Activated B cell treated with CpG ODN at 0.5 μM for 24 hours (primary cell): ENCODE measurements at places on chromosomes 2 and 18. TPM values are rescaled to one million over a fixed set of nuclear protein-coding genes. Genes with fewer than 3 reads are reported as not detected.

ITGA4 gene
- total RNA-seq: 89.2 and 104 TPM in 2 replicates

TUBB8B gene
- total RNA-seq: 0.22 TPM in 1 of 2 replicates, not detected in the other

NEU2 gene
- not detected in 2 replicates for total RNA-seq

CDK15 gene
- total RNA-seq: not detected in 2 replicates

PUS10 gene
- 7.0 and 7.8 TPM in 2 replicates for total RNA-seq

OR6B2 gene
- total RNA-seq: not detected in 2 replicates

GRCh38 chr2:176642074-176642473, 372.8 kb downstream of the MTX2 start:
- no peak overlapping the region for H3K27ac ChIP-seq
- H3K36me3 ChIP-seq: no peaks in the 10 kb centered on the region
- H3K27me3 ChIP-seq: peaks cover 55% of the 10 kb centered on the region
- no peak for DNase-seq
- peaks cover 3% of the 10 kb centered on the region for H3K4me1 ChIP-seq

DNA sequence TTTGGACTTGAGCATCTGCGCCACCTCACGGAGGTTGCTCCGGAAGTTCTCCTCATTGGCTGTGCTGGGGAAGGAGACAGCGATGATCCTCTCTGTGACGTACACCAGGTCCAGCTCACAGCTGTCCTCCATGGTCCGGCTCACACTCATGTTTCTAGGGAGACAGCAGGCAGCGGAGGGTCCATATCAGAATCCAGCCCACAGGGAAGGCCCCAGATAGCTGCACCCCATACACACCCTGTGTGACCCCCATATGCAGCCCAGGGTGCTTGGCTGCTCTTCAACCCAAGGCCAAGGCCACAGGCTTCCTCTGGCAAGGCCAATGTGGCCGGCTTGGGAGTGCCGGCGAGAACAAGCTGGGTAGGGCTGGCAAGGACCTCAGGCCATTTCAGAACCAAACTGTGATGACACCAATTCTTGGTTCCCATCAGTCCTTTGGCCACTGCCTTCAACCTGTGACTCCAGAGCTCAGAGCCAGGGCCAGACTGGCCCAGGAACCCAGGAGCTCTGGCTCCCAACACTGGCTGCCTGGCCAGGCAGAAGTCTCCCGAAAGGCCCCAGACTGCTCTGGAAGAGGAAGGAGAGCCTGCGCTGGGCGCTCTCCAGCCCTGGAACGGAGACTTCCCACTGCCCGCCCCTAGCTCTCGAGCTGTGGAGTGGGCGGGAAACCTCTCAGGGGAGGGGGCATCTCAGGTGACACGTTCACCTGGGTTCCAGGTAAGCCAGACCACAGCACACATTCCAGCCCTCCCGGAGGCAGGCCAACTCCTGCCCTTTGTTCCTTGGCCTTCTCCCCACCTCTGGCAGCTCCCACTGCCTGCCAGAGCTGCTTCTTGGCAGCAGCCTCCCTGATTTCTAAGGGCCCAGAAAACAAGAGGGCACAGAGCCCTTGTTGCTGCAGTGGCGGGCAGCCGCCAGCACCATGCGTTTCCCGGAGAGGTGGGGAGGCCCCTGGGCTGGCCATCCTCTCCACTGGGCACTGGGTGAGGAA, 104.7 kb downstream of the TNS1 start:
- no peak overlapping the region for H3K4me3 ChIP-seq
- no peaks in the 10 kb centered on the region for H3K4me1 ChIP-seq
- no peak overlapping the region for H3K27ac ChIP-seq
- no peaks in the 10 kb centered on the region for H3K36me3 ChIP-seq
- no peak for DNase-seq

DNA sequence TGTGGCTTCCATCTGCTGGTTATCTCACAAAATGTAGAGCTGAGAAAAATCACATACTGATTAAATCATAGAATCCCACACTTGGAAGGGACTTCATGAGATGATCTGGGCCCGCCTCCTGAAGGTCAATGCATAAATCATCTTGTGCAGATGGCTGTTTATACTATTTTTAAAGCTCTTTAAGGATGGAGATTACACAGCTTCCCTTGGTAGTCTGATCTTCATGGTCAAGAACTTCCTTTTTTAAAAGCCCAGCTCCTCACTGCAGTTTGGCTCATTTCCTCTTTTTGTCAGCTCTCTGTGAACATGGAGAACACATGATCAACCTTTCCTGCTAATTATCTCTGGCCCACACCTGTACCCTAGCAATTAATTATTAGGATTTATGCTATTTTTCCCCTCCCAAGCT, 25.9 kb downstream of the GCG start:
- no peaks in the 10 kb centered on the region for H3K36me3 ChIP-seq
- DNase-seq: no peak
- peak overlapping the region; percentile 50 for H3K27ac ChIP-seq
- peaks cover 18% of the 10 kb centered on the region for H3K4me1 ChIP-seq
- no peaks in the 10 kb centered on the region for H3K27me3 ChIP-seq

GRCh38 chr2:108534584-108535356, 500 bp downstream of the LIMS1 start:
- H3K4me1 ChIP-seq: peaks cover 30% of the 10 kb centered on the region
- H3K4me3 ChIP-seq: peak overlapping the region; percentile 93
- H3K36me3 ChIP-seq: peaks cover 2% of the 10 kb centered on the region

GRCh38 chr18:36526611-36527010, 229.1 kb downstream of the FHOD3 start:
- DNase-seq: no peak
- H3K4me3 ChIP-seq: no peak overlapping the region
- no peak overlapping the region for H3K27ac ChIP-seq
- peaks cover 6% of the 10 kb centered on the region for H3K27me3 ChIP-seq

DNA sequence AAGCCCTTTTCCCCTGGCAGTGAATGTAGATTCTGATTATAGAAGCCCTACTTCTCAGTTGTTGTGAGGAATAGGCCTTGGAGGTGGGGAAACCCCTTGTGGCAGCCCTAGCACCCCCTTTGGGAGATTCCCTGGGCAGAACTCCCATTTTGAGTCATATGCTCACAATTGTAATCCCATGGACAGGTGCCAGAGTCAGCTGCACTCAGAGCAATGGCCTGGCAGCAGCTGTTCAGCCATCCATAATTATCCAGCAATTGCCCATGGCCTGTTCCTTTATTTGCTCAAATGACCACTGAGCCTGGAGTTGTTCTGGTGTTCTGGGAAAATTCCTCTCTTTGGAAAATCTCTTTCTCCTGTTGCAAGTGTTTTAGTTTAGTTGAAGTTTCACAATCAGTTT, 71.7 kb downstream of the PTRHD1 start:
- H3K4me3 ChIP-seq: no peak overlapping the region
- peaks cover 37% of the 10 kb centered on the region for H3K36me3 ChIP-seq
- no peaks in the 10 kb centered on the region for H3K27me3 ChIP-seq
- no peak overlapping the region for H3K27ac ChIP-seq
- peaks cover 29% of the 10 kb centered on the region for H3K4me1 ChIP-seq

DNA sequence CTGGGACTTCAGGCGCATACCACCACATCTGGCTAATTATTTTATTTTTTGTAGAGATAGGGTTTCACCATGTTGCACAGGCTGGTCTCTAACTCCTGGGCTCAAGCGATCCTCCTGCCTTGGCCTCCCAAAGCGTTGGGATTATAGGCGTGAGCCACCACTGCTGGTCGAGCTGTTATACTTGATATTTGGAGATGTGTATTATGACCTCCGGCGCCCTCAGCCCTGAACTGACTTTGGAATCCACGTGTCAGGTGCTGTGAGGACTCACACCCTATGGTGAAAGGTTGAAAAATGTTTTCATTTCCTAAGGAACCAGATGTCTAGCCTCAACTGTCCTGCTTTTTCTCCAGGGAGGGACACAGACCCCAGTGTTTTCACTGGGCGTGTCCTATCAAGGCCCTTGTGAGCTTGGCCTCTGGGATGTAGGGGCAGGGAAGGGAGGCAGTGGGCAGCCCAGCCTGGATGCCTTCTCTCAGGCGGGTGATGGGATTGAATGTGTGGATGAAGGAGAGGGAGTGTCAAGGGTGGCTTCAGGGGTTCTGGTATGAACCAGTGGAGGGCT, 56.4 kb upstream of the HAAO start:
- H3K4me3 ChIP-seq: no peak overlapping the region
- no peaks in the 10 kb centered on the region for H3K36me3 ChIP-seq
- no peak overlapping the region for H3K27ac ChIP-seq
- no peaks in the 10 kb centered on the region for H3K4me1 ChIP-seq
- no peak for DNase-seq

DNA sequence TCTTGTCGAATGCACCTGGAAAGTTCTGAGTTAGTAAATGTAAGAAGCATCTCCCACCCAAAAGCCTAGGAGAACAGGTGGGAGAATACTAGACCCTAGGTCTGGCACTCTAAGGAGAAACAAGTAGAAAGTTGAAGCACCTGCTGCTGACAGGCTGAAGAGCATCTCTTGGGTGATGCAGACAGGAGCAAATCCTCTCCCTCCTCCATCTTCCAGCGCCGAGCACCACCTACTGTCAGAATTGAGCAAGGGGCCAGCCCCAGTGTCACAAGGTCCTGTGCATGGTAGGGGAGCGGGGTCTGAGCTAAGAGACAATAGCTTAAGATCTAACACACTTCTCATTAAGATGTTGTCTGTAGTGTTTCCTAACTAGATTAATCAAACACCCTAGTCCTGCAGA, 52.9 kb downstream of the HK2 start:
- H3K4me3 ChIP-seq: no peak overlapping the region
- peaks cover 91% of the 10 kb centered on the region for H3K36me3 ChIP-seq
- no peak for DNase-seq
- no peaks in the 10 kb centered on the region for H3K27me3 ChIP-seq

DNA sequence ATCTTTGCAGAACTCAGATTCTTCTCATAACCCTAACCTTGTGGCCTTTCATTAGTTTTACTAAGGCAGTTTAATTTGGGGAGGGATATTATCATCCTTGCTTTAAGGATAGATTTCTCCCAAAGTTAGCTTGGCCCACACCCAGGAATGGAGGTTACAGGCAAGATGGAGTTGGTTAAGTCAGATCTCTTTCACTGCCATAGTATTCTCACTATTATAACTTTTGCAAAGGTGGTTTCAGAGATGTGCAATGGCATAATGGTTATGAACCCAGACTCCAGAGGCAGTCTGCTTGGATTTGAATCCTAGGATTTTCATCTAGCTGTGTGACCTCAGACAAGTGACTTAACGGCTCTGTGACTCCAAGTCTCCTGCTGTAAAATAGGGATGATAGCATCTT, 48.7 kb upstream of the NDUFV2 start:
- H3K27ac ChIP-seq: no peak overlapping the region
- peaks cover 14% of the 10 kb centered on the region for H3K4me1 ChIP-seq
- no peaks in the 10 kb centered on the region for H3K27me3 ChIP-seq

GRCh38 chr2:182941121-182941722, 74.8 kb upstream of the FRZB start:
- H3K4me1 ChIP-seq: no peaks in the 10 kb centered on the region
- H3K36me3 ChIP-seq: no peaks in the 10 kb centered on the region
- no peak overlapping the region for H3K4me3 ChIP-seq

- H3K4me3 ChIP-seq: no peak overlapping the region
- peaks cover 13% of the 10 kb centered on the region for H3K27me3 ChIP-seq
- no peak overlapping the region for H3K27ac ChIP-seq
These were observed 50.4 kb downstream of the BOD1L2 start for GRCh38 chr18:57197261-57197660.

DNA sequence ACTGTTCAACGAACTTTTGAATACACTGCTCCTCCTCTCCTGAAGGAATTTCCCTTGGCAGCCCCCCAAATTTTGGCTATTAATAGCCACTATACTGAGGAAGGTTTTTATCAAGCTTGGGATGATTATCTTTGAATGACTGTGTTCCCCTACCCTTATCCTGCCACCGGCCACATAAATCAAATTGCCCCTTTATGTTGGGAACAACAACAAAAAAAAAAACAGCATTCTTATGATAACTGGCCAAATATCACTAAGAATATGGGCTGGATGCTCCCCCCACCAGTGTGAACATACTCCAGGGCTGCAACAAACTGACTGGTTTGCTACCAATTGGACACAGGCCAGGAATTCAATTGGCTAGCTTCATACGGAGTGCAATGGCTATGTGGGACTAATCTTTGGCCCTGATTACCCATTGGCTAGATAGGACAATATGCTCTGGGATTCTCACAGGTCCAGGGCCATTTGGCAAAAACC, 20.6 kb downstream of the DUSP11 start:
- H3K36me3 ChIP-seq: peaks cover 80% of the 10 kb centered on the region
- no peaks in the 10 kb centered on the region for H3K4me1 ChIP-seq
- no peak overlapping the region for H3K27ac ChIP-seq
- no peak overlapping the region for H3K4me3 ChIP-seq
- DNase-seq: no peak

DNA sequence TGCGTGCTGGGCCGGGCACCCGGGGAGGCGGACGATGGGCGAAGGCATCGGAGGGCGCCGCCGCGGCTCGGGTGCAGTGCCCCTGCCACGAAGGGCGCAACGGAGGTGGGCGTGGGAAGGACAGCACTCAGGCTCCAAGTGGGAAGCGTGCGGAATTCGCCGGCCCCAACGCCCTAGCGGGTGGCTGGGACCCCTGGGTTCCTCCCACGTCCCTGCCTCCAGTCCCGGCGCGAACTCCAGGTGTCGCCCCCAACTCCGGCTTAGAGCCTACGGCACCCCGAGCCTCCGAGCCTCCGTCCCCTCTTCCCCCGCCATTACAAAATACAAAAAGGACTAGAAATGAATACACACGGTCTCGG, 1.3 kb downstream of the CYP27C1 start:
- peaks cover 28% of the 10 kb centered on the region for H3K4me1 ChIP-seq
- no peak overlapping the region for H3K27ac ChIP-seq
- H3K4me3 ChIP-seq: peak overlapping the region; percentile 56
- peaks cover 44% of the 10 kb centered on the region for H3K27me3 ChIP-seq
- H3K36me3 ChIP-seq: no peaks in the 10 kb centered on the region

DNA sequence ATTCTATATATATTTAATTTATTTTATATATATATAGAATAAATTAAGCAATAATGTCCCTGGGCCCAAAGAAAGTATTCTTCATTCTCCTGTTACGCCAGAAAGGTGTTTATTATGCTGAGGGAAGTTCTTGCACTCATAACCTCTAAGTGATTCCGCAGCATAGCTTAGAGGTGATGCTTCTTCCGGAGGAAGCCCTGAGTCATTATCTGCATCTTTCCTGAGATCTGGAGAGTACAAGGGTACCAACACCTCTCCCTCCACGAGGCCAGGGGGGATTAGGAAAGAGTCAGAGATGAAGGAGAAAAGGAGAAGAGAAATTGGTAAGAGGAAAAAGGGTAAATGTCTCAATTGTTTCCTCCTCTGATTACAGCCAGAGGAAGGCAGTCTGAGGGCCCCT, 43.1 kb upstream of the RTN4 start:
- no peak for DNase-seq
- no peak overlapping the region for H3K4me3 ChIP-seq
- no peak overlapping the region for H3K27ac ChIP-seq

GRCh38 chr2:11024259-11024645, 112.5 kb downstream of the KCNF1 start:
- H3K27me3 ChIP-seq: peaks cover 13% of the 10 kb centered on the region
- H3K27ac ChIP-seq: no peak overlapping the region
- H3K36me3 ChIP-seq: no peaks in the 10 kb centered on the region
- DNase-seq: no peak

- H3K4me1 ChIP-seq: peaks cover 41% of the 10 kb centered on the region
- no peak for DNase-seq
- H3K36me3 ChIP-seq: peaks cover 16% of the 10 kb centered on the region
- peak overlapping the region; percentile 88 for H3K4me3 ChIP-seq
- peak overlapping the region; percentile 93 for H3K27ac ChIP-seq
These were observed 703 bp downstream of the UGGT1 start for GRCh38 chr2:128091726-128092080.
